ENCODE measurements at places on chromosomes 6 and 20.

DNA sequence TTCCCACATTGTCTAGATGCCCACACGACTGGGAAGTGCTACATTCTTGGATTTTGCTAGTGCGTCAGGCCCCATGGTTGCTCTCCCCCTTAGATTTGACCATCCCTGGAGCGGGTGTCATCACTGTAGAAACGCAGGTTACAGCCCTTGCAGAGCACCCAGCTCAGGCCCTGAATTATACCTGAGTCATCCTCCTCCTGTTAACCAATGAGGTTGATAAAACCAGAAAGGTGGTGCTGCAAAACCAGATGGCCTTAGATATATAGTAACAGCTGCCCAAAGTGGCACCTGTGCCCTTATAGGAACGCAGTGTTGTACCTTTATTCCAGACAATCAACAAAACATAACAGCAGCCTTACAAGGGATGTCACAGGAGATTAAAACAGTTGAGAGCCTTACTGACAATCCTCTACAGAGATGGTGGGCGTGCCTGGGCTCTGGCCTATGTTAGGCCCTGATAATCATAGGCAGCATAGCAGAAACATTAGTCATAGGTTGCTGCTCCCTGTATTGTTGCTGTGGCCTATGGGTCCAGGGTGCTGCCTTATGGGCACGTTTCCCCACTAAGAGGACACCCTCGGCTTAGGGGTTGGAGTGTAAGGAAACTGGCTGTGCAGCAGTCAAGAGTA is 33.6 kb upstream of the HSF2 start:
- DNase-seq: no peak

- DNase-seq: no peak
Observed at GRCh38 chr20:60632391-60633262, 619.4 kb upstream of the CDH4 start.

- DNase-seq: no peak
Observed at GRCh38 chr20:11901127-11901526, 16.6 kb upstream of the BTBD3 start.

- no peak for DNase-seq
Observed at GRCh38 chr20:56418385-56418861, 6.4 kb downstream of the CASS4 start.

DNA sequence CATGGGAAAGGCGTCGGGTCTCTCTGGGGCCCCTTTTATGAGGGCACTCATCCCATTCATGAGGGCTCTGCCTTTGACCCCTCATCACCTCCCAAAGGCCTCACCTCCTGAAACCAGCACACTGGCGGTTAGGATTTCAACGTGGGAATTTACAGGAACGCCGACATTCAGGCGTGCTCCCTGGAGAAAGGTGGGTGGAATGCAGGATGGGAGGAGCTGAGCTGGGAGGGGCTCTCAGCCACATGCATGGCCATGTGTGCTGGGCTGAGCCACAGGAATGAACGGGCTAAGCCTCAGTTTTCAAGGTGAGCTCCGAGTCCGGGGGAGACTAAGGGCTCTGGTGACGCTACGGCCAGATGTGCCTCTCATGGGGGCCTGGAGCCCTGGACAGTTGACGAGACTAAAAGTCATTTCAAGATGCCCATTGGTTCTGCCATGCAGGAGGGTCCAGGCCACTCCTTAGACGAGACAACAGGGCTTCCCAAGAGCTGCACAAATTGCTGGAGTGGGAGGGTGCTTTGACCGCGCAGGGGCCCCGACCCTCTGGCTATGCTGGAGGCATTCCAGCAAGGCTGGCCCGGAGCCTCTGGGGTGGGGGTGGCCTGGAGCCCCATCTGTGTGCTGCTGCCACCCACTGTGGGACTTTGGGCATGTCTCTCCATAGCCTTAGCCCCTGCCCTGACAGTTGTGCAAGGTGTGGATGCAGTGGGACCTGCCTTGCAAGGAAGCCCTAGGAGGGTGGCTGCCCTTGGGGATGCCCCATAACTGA is 3.8 kb upstream of the ARFGAP1 start:
- no peak for DNase-seq

- DNase-seq: no peak
Observed at GRCh38 chr20:18041462-18041861, 16.3 kb downstream of the OVOL2 start.

All from stimulated activated CD4-positive, alpha-beta T cell treated with anti-CD3 and anti-CD28 coated beads, Interleukin-1b, Interleukin-23, amount 100 ng/mL, for 4 hours (primary cell).